Hair follicular keratinocyte (primary cell): ENCODE measurements at places on chromosomes 11 and 22. TPM values are rescaled to one million over a fixed set of nuclear protein-coding genes. Genes with fewer than 3 reads are reported as not detected.

The OR5A1 gene
- not detected in 2 replicates for total RNA-seq

The VPS51 gene
- 185 and 355 TPM in 2 replicates for total RNA-seq

The MACROD1 gene
- total RNA-seq, result 9.5 and 33.2 TPM in 2 replicates

The C22orf42 gene
- total RNA-seq, result not detected in 2 replicates

The DHCR7 gene
- 142 and 148 TPM in 2 replicates for total RNA-seq

The MMP12 gene
- total RNA-seq, result not detected in 2 replicates
